Stimulated activated CD4-positive, alpha-beta T cell treated with anti-CD3 and anti-CD28 coated beads, TNF-alpha, amount 100 ng/mL, for 24 hours (primary cell): ENCODE measurements at places on chromosomes 12 and 14.

DNA sequence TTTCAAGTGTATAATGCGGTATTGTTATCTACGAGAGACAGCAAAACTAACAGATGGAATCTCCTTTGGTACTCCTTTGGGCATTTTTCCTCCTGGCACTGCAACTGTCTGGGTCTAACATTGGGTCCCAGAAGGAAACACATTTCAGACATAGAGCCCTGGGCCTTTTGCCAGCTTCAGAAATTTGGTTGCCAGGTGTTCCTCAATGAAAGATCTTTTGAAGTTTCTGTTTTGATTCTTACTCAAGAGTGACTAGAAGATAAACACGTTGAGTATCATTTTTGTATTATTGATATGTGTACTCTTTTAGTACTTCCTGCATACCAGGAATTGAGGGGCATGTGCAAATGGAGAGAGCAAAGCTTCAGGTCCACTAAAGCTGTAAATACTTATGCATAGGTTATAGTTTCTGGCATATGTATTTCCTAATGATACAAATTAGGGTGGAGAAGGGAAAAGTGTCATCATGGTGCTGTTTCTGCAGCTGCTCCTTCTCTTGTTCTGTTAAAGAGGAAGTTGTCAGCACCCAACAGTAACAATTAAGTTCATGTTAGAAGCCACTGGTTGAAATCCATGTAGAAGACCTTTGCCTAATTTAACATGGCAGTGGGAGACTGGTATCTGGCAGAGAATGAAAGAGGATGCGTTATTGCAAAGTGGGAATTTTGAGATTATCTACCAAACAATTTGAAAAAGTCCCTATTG lies 53.5 kb downstream of the SLC38A6 start:
- no peak for DNase-seq

DNA sequence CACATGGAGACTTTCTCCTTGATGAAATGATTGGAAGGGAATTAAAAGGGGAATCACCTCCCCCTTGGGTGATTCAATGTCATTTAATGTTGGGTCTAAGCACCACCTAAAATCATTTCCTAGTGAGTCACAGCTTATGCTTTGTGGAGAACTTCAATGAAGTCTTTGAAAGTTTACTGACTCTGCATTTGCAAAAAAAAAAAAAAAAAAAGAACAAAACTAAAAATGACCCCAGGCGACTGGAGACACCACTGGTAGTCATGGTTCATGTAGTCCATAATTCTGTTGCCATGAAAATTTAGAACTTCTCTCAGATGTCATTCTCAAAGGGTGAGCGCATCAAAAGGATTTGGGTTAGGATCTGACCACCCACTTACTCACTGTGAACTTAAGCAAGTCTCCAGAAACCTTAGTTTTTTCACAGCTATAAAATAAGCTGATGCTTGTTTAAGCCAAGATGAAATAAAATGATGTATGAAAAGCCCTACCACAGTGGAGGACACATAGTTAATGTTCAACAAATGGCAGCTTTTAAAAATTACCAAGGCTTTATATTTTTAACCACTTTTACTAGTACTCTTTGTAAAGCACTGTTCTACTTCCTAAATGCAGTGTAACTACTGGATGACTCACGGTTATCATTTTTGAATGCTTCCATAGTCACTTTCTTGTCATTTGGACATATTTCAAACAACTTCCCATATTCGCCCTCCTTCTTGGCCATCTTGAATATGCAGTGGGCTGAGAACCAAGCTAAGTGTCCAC lies 18.1 kb upstream of the KSR2 start:
- DNase-seq: no peak

DNA sequence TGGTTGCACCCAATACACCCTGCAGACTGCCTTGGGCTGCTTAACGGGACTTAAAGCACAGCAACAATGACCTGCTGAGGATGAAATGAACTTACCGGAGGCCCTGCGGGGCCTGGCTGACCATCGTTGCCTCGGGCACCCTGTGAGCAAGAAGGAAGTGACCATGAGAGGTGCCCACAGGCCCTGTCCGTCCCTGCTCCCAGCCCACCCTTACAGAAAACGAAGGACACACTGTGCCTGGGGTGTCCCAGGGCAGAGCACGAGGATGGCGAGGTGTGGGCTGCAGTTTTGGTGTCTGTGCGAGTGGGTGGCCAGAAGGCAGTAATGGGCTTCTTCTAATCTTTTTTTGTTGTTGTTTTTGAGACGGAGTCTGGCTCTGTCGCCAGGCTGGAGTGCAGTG lies 14.6 kb downstream of the COL2A1 start:
- no peak for DNase-seq

GRCh38 chr14:92450351-92451070 lies 63.1 kb upstream of the RIN3 start:
- DNase-seq: no peak

GRCh38 chr14:103118663-103119404 lies 4.4 kb upstream of the TNFAIP2 start:
- no peak for DNase-seq

DNA sequence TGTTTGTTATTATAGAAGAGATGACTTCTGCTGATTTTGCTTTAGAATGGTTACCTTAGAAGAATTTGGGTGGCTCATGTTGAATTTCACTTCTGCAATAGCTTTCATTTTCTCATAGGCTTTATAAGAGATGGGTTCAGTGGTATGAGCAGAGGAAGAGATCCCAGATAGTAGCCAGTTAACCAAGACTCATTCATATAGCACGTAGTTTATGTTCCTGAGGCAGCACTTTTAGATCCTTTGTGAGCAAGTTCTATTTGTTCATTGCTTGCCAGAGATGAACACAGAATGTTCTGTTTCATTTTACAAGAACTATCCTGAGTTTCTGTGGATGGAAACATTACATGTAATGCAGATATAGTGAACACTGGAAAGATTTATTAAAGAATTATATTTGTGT lies 32.2 kb downstream of the RAB21 start:
- DNase-seq: no peak

- DNase-seq: no peak
These were observed 273.6 kb downstream of the AKAP6 start for GRCh38 chr14:32602699-32603098.

DNA sequence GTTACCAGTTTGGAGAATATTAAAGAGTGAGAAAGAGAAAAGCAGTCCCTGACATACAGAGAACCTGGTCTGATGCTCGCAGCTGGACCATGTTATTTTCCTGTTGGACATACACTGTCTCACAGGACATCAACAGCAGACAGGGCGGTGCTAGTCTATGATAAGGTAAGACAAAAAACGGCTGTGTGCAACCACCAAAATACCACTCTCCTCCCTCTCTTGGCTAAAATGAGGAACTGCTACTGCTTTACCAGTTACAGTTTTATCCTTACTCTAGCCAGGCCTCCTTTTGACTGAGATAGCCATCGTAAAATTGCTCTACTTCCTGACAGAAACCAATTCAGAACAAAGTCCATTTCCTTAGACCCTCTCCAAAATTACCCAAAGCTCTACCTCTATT lies 47.0 kb upstream of the ERGIC2 start:
- no peak for DNase-seq

- no peak for DNase-seq
These were observed 74.3 kb downstream of the MAP3K9 start for GRCh38 chr14:70735043-70735442.

DNA sequence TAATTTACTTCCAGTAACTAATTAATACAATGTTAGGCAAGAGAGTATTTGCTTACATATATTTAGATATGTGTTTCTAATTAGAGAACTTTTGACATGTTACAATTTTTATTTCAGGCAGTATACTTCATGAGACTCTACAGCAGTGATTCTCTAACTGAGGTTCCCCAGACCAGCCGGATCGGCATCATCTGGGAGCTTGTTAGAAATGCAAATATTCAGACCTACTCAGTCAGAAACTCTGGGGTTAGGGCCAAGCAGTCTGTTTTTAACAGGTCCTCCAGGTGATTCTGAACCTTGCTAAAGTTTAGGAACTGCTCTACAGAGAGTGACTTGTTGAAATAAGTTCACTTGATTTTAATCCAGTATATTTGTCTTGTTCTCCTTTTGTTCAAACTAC lies 46.5 kb downstream of the ARID2 start:
- DNase-seq: no peak

GRCh38 chr12:108950991-108951739 lies 69.7 kb downstream of the SVOP start:
- peak; percentile 46 for DNase-seq

DNA sequence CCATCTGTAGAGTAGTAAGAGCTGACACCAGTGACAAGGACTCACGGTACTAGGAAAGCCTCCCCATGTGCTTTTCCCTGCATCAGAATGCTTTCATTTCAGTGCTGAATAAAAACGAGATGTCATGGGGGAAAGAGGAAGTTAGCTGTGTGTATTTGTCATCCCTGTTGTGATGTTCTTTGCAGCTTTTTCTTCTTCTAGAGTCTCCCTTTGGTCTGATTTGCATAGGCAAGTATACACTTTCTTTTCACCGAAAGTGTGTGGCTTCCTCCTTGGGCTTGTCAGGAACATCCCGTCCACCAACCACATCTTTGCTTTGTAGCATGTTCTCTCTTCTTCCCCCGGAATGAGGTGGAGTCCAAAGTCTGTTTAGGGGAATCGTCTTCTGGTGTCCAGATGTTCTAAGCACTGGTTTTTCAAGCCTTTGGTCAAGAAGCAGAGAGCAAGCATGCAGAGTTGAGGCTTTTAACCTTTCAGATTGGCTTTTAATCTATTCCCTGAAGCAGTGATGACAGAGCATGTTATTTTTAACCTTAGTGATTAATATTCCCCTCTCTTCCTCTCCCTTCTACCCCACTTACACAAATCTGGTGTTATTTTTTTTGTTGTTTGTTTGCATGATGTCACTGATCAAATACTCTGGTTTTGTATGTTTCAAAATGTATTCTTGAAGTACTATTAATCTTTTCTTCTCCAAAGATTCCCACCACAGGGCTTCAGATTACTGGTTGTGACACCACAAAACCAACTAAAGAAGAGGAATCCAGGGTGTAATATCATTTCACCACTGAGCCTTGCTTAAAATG lies 163.4 kb downstream of the SAMD4A start:
- DNase-seq: no peak

GRCh38 chr14:104937161-104937560 lies 12.5 kb downstream of the PLD4 start:
- DNase-seq: no peak

DNA sequence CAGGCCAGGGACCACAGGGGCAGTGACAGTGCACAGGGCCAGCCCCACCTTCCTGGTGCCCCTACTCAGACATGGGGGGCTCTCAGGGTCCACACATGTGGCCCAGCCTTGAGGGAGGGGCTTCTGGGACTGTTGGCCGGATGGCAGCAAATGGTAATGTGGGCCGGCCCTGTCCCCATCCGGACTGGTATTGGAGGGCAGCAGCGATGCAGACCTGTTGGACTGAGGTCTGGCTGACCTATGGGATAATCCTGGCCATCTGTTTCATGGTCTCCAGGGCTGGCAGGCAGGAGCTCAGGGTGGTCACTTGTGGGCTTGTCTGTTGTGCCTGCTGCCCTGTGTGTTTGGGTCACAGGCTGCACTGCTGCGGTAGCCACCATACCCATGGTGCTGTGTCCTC lies 387.5 kb downstream of the TMEM121 start:
- no peak for DNase-seq

GRCh38 chr12:107441665-107442300 lies 243.8 kb upstream of the PWP1 start:
- DNase-seq: no peak

DNA sequence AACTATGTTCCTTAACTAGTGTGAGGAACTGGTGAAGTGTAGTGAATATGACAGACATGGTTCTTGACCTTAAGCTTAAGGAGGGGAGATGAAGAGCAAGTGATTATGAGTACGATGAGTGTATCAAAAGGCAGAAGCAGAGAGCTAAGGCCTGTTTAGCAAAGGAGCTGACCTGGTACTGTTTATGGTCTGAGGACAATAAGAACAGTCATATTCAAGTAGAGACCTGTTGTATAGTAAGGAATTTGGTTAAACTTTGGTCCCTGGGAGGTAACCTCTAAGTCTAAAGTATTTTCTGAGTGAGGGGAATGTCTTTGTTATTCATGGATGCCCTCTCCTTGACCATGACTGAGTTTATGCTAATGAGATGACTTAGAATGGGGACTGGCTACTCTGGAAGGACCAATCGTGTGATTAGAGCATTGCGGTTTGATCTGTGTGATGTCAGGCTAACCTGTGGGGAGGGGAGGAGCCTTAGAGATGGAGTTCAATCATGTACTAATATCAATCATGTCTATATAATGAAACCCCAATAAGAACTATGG lies 389.3 kb downstream of the BMP4 start:
- no peak for DNase-seq

GRCh38 chr12:75137896-75138295 lies 71.7 kb downstream of the KCNC2 start:
- no peak for DNase-seq

- DNase-seq: no peak
These were observed 8.3 kb downstream of the C3AR1 start for GRCh38 chr12:8057839-8058238.

DNA sequence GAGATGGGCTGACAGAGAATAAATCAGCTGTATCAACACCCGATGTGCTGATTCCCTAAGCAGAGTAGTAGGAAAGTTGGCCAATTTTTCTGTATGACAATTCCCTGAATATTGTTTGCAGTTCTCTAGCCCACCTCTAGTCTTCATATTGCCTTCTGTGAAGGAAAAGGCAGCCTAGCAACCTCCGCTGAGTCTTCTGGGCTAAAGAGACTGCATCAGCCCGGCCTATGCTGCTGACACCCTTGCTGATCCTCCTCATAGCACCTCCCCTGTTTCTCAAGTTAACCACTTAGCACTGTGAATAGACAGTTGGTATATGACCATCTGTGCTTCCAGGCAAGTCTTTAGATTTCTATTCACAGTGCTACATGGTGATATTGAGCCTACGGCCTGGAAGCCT lies 161.1 kb upstream of the EGLN3 start:
- no peak for DNase-seq

DNA sequence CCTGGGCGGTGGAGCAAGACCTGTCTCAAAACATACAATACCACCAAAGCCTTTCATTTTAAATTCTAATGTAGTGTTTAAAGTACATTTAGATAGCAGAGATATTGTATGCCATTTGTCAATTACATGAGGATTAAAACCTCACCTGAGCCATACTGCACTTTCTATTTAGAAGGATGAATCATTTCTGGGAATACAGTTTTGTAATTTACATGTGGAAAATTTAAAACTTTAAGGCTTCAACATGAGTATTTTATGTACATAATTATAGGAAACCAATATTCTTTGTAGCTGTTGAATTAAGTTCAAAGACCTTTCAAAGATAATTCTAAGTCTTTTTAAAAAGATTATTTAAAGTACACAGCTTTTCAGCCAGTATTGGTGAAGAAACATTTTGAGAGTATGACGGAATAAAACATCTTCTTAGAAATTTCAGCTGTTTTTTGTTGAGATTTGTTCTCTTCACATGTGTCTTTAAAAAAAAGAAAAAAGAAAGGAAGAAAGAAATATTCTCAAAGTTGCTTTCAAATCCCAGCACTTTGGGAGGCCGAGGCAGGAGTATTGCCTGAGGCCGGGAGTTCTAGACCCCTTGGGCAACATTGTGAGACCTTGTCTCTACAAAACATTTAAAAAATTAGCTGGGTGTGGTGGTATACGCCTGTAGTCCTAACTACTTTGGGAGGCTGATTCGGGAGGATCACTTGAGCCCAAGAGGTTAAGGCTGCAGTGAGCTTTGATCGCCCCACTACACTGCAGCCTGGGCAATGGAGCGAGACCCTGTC lies 34.5 kb upstream of the CCT2 start:
- no peak for DNase-seq

- DNase-seq: no peak
These were observed 146.6 kb downstream of the ASCL4 start for GRCh38 chr12:107921062-107921461.
